ENCODE measurements at places on chromosomes 12 and 14.

- no peak for DNase-seq
These were observed 46.7 kb downstream of the TGFB3 start for GRCh38 chr14:75934998-75935628.

DNA sequence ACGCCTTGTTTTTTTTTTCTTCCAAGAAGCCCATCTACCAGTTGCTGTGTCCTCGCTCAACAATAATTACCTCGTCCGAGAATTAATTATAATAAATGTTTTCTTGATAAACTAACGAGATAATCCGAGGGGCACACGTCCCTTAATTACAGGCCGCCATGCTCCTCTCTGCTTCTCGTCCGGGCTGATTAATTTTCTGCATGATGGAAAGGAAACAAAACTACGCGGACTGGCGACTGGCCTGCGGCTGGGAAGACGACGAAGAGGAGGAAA lies 2.2 kb downstream of the OTX2 start:
- DNase-seq, result no peak

DNA sequence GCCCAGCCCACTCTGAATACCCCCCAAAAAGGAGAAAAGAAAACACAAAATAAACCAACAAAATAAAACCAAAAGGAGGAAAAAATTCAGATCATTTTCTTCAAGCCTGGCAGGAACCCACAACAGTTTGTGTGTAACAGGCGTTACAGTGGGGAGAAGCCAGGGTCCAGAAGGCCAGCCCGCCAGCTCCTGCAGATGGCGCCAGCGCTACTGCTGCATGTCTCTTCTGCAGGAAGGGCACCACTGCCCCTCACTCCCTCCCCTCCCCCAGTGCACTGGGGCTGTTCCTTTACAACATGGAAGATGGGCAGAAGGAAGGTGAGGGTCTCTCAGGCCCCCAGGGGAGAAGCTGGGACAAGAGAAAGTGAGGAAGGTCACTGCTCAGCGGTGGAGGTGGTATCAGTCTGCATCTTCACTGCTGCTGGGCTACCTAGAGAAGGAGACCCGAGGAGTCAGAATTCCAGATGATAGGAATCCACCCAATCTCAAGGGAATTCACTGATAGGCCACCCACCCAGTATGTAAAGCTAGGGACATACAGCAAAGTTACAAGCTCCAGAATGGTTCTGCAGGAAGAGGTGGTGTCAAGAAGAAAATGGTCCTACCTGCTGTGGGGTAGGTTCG lies 2.3 kb upstream of the NOP2 start:
- DNase-seq, result peak; percentile 79

DNA sequence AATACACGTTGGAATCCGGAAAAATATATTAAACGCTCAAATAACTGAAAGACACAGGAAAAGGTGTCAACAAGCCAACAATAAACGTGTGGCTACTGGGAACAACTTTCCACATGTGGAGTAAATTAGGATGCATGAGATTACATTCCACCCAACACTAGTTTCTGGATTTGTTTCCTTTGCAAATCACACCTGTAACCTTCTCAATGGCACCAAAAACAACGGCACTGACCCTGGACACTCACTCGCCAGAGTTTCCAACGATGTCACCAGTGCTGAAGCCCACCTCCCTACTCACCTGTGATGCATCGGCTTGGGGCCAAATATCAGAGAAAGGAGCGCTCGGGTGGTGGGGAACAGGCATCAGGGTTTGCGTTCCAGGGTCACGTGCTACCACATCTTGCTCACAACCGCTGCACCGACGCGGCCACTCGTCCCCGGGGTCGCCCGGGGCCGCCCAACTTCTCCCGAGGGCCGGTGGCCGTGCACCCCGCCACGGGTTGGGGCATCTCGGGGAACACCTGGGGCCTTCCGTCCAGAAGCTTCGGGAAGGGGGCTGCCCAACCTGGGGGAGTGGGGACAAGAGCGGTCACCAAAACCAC lies 629 bp downstream of the PRDM4 start:
- peak; percentile 74 for DNase-seq

DNA sequence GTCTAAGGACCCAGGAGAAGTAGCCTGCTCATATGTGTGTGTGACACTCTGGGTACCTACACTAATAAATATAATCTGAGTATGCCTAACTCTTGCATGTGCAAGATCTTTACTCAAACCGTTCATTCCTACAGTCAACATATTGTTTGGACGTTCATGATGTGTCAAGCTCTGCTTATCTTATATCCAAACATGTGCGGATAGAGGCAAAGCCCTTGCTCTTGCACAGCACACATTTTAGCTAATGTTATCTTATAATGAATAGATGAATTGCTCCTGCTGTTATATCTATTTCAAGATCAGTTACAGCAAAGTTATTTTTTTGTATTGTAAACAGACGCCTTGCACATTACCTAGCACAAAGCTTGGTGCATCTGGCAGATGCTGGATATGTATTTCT lies 228.4 kb upstream of the FLRT2 start:
- no peak for DNase-seq

DNA sequence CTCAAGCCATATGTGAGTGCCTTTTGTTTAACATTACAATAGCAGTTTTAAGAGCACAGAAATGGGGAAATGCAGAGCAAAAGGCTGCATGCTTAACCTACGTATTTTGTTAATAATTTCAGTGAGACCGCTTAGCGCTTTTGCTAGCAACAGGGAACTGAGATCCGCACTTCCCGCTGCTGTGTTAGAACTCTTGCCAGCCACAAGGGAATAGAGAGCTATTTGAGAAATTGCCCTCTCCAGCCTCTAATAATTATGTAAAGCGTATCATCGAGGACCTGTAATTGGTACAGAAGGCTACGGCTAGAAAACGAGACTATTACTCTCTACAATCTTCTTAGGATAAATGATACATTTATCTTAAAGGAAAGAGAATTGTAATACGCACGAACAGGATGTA lies 205.2 kb upstream of the GRIP1 start:
- no peak for DNase-seq

- no peak for DNase-seq
These were observed 6.9 kb downstream of the LETMD1 start for GRCh38 chr12:51055060-51055459.

DNA sequence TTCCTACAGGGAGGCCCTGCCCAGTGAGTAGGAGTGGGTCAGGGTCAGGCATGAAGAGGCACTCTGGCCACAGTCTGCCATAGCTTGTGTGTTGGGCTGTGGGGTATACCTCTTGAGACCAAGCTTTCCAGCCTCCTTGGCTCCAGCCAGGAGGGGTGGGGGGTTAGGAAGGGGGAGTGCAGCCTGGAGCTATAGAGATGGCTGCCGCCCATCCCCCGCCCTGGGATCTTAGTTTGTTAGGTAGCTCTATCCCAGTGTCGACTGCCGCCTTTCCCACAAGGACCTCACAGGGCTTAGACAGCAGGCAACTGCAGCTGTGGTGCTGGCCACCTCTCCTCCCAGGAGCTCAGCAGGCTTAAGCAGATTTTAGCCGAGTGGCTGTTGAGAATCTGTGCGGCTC lies 216.4 kb downstream of the PLCZ1 start:
- DNase-seq, result peak; percentile 4

GRCh38 chr12:52525661-52526499 lies 5.7 kb upstream of the KRT5 start:
- DNase-seq, result no peak

GRCh38 chr12:91767237-91767636 lies 378.4 kb downstream of the BTG1 start:
- DNase-seq, result no peak

- no peak for DNase-seq
These were observed 292.1 kb upstream of the ATP2B1 start for GRCh38 chr12:90000721-90001120.

DNA sequence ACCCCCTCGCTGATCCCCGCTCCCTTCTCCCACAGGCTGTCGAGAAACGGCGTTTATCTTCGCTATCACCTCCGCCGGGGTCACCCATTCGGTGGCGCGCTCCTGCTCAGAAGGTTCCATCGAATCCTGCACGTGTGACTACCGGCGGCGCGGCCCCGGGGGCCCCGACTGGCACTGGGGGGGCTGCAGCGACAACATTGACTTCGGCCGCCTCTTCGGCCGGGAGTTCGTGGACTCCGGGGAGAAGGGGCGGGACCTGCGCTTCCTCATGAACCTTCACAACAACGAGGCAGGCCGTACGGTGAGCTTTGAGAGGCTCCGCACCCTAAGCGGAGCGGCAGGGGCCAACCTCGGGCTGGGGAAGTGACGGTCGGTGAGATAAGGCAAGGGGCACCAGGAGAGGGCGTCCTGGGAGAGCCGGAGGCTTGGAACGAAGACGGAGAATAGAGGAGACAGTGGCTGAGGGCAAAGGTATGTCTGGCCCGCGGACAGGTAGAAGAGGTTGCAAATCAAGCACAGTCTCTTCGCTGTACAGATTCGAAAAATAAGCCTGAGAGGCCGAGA lies 2.3 kb downstream of the WNT1 start:
- DNase-seq, result peak; percentile 84

- DNase-seq, result no peak
These were observed 3.1 kb upstream of the ATF7IP start for GRCh38 chr12:14362352-14362751.

DNA sequence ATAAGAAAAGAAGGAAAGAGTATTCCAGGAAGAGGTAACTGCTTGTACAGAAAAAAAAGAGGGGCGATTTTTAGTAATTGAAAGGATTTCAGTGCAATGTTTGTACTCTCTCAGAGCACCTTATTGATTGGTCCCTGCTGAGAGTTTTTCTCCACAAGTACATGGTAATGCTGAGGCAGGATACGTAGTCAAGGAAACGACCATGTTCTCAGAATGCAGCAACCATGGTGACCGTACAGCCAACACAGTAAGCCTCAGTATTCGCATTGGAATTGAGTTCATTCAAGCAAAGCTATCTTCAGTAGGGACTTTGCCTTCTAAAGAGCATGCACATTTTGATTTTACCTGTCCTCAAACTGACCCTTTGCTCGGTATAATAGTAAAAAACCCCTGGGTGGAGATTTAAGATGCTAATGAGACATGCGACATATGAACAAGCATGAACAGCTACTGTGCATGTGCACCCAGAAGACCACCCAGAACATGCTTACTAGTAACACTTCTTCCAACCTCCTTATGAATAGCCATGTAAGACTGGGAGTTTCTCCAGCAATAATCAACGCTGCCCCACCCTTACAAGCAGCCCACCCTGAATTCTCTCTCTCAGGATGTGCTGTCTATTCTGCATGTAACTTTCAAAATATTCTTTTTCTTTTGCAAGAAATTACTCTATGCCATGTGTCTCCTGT lies 6.2 kb upstream of the SLC41A2 start:
- no peak for DNase-seq

- DNase-seq, result peak; percentile 93
These were observed at the start of gene PKP2 for GRCh38 chr12:32896432-32897280. TSS of gene PKP2 (minus strand) at chr12:32896777. CDS start at chr12:32896731, 46 bp downstream.

All from ELF-1 (cell line).